ENCODE measurements at places on chromosomes 2 and 18. TPM values are rescaled to one million over a fixed set of nuclear protein-coding genes. Genes with fewer than 3 reads are reported as not detected.

The ZNF521 gene
- 0.21 TPM for total RNA-seq

The GRHL1 gene
- total RNA-seq, result 33.9 TPM

The PLCL1 gene
- not detected for total RNA-seq

The ABCB11 gene
- total RNA-seq, result 0.28 TPM

The SP5 gene
- not detected for total RNA-seq

The KCNG2 gene
- not detected for total RNA-seq

The FSHR gene
- not detected for total RNA-seq

The ANKRD36C gene
- total RNA-seq, result 3.2 TPM

The LAMA1 gene
- 14.5 TPM for total RNA-seq

The SIX3 gene
- not detected for total RNA-seq

The SERPINB13 gene
- total RNA-seq, result 44.9 TPM

The TMEM185B gene
- 24.2 TPM for total RNA-seq

The LOXHD1 gene
- not detected for total RNA-seq

The POTEC gene
- total RNA-seq, result not detected

The STK39 gene
- 15.2 TPM for total RNA-seq

The PARD6G gene
- 24.3 TPM for total RNA-seq

The FANCL gene
- 14.2 TPM for total RNA-seq

The DYNAP gene
- not detected for total RNA-seq

Data from airway epithelial cell (primary cell).